ENCODE measurements at places on chromosomes 12 and 14. TPM values are rescaled to one million over a fixed set of nuclear protein-coding genes. Genes with fewer than 3 reads are reported as not detected.

The WNK1 gene
- 28.4 TPM for total RNA-seq

The HOXC9 gene
- 5.6 TPM for total RNA-seq

The PPTC7 gene
- 3.7 TPM for total RNA-seq

The TAPBPL gene
- total RNA-seq: 20.5 TPM

The GPR132 gene
- total RNA-seq: not detected

The LMNTD1 gene
- not detected for total RNA-seq

The TMTC1 gene
- total RNA-seq: 14.0 TPM

The GPRC5D gene
- not detected for total RNA-seq

Data from H4 (cell line).